ENCODE measurements at places on chromosomes 6 and 20.
A peak's percentile ranks its signal among the peaks of the same experiment; 100 is the strongest.

GRCh38 chr6:45555981-45556771 is 178.4 kb upstream of the SUPT3H start:
- no peak for DNase-seq

GRCh38 chr6:107331409-107332386 is 127.7 kb downstream of the PDSS2 start:
- no peak for DNase-seq

- no peak for DNase-seq
These were observed 55.2 kb downstream of the TIAM2 start for GRCh38 chr6:155050311-155050710.

- DNase-seq, result no peak
These were observed 92.5 kb upstream of the PDE10A start for GRCh38 chr6:165755583-165755982.

GRCh38 chr6:130529569-130530149 is 163.8 kb downstream of the TMEM200A start:
- DNase-seq, result no peak

DNA sequence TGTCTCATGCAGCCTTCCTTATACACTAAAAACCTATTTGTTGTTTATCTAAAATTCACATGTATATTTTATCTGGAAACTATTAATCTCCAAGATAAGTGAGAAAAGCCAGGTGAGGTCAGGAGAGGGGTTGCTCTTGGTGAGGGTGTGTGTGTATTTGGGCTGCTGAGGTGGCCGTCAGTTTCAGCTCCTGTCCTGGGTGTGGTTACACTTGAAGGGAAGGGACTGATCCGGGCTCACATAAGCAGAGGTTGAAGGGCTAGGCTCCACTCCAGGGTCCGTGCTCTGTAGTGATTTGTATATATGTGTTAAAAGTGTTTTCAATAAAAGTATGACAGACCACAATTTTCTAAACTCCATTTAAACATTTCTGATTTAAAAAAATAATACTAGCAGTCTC is 13.5 kb upstream of the SNAI1 start:
- no peak for DNase-seq

- no peak for DNase-seq
These were observed 43.0 kb downstream of the F13A1 start for GRCh38 chr6:6277413-6277812.

GRCh38 chr6:52304983-52305390 is 20.4 kb upstream of the MCM3 start:
- no peak for DNase-seq

DNA sequence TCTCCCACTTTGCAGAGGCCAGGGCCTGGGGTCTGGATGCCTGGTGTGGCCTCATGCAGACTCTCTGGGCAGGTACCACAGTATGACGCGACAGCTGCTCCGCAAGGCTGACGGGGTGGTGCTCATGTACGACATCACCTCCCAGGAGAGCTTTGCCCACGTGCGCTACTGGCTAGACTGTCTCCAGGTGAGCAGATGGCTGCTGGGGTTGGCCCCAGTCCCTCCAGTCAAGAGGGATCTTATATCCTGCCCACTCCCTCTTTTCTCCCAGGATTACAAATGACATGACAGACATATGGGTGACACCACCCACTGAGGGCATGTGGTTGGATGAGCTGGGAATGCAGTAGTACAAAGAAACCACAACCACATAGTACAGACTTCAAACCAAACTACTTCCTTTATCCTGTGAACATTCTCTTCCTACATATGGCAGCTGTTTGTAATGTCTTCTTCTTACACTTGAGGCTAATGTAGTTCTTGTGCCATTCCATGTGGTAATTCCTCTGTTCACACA is 29.9 kb downstream of the RAB44 start:
- no peak for DNase-seq

GRCh38 chr6:159836718-159837490 is 36.8 kb downstream of the PNLDC1 start:
- DNase-seq, result no peak

DNA sequence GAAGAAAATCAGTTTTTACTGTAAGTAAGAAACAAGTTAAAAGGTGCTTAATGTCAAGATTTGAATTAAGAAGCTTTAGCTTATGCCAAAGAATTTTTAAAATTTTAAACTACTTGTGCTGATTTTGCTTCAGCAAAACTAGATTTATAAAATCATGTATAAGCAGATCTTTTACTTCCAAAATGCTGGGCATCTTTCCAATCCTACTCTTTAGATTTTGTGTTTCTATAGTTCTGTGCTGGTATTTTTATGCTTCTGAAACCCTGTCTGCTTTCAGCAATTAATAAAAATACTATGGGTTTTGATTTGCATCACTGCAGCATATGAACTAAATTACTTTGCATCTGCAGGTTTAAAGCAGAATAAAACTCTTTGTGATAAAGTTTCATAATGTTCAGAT is 238.6 kb upstream of the RNF217 start:
- no peak for DNase-seq

- no peak for DNase-seq
These were observed 13.1 kb downstream of the KCNS1 start for GRCh38 chr20:45087814-45088213.

GRCh38 chr20:54267483-54268003 is 59.7 kb downstream of the PFDN4 start:
- no peak for DNase-seq

GRCh38 chr20:56993020-56993559 is 273.4 kb downstream of the BMP7 start:
- DNase-seq, result no peak

GRCh38 chr6:86856937-86857563 is 80.3 kb upstream of the HTR1E start:
- no peak for DNase-seq

DNA sequence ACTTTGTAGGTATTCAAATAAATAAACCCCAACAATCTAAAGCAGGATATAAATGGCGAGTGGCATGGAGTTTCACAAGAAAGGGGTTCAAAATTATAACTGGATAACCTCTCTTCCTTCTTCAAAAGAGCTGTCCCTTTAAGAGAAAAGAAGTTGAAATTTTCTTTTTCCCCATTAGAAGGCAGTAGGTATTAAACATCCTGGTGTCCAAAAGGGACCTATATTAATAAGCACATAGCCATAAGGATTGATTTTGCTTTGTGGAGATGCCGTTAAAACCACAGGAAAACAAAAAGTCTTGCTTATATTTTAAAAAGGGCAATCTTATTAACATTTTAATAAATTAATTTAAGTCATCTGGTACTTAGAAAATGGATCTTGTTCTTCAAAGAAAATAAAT is 76.5 kb downstream of the LYRM4 start:
- no peak for DNase-seq

- no peak for DNase-seq
These were observed at the start of gene KCNK17 for GRCh38 chr6:39314273-39314795. KCNK17 (minus strand) TSS chr6:39314419; CDS start chr6:39314320, 99 bp downstream.

DNA sequence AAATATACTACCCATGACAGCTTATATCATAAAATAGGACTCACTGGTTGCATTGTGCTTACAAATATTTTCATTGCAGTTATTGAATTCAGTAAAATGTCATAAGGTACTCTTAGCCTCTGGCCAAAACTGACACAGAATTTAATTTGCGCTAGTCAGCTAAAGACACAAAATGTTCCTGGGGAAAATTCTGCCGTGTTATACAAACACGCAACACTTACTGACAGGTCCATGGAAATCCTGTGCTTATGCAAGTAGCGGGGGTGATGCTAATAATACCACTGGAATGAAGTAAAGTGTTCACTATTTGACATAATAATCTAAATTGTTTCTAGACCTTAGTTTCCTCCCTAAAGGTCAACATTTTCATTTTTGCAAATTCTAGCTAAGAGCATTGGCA is 354.4 kb upstream of the RSPO3 start:
- DNase-seq, result no peak

DNA sequence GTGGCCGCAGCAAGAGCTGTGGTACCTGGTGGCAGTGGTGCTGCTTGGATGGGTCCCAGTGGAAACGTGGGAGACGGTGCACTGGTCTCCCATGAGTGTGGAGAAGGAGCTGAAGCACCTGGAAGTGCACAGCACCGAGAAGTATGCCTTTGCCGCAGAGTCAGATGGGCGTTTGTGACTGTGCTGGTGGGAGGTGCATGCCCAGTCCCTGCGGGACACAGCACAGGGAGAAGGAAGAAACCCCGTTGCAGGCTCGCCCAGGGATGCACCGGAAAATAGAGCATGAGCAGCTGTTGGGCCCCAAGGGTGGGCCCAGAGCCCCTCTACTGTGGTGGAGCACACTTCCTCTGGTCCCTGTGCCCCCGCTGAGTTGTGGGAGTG is 19.3 kb upstream of the RGS17 start:
- DNase-seq, result no peak

GRCh38 chr20:19996917-19997316 is 20.2 kb upstream of the NAA20 start:
- no peak for DNase-seq

DNA sequence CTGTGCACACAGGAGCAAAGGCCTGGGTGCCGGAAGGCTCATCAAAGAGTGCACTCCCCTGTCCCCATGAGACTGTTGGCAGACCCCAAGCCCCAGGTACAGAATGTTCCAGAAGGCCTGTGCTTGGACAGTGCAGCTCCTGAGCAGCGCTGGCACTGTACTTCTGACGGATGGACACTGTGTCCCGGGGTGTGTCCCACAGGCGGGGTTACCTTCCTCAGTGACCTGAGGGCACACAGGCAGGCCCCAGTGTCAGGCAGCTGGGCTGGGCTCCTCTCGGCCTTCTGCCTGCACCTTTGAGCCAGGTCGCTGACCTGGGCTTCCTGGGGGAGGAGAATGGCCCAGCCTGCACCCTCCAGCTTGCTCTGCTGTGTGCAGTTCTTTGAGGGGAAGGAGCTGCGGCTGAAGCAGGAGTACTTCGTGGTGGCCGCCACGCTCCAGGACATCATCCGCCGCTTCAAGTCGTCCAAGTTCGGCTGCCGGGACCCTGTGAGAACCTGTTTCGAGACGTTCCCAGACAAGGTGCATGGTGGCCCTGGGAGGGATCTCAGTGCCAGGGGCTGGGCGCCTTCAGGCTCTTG is 30.1 kb downstream of the PYGB start:
- DNase-seq, result peak; percentile 49

DNA sequence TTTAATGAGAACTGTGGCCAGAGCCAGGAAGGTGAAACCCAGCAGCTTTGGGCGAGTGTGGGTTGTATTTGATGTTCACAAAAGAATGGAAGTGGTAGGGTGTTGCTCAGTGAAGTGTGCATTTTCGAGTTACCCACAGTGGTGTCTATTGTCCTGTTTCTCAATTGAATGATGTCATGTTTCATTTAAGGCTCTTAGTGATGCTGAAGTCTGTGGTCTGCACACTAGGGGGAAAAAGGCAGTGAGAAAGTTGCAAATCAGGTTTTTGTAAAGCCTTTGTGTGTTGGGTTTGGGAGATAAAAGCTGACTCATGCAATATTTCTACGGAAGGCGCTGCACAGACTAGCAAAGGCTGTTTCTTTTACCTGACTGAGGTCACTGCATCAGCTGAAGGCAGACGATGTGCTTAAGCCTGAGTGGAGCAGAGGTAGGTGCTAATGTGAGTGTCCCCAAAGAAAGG is 121.1 kb downstream of the PLEKHG1 start:
- DNase-seq, result no peak

- DNase-seq, result no peak
These were observed 81.6 kb downstream of the EPB41L2 start for GRCh38 chr6:130981409-130981808.

- DNase-seq, result no peak
These were observed 141.5 kb downstream of the VEGFA start for GRCh38 chr6:43911354-43912115.

- DNase-seq, result no peak
These were observed 87.0 kb upstream of the HMGCLL1 start for GRCh38 chr6:55666037-55666436.

GRCh38 chr20:22583773-22584521 is 425 bp downstream of the FOXA2 start:
- no peak for DNase-seq

DNA sequence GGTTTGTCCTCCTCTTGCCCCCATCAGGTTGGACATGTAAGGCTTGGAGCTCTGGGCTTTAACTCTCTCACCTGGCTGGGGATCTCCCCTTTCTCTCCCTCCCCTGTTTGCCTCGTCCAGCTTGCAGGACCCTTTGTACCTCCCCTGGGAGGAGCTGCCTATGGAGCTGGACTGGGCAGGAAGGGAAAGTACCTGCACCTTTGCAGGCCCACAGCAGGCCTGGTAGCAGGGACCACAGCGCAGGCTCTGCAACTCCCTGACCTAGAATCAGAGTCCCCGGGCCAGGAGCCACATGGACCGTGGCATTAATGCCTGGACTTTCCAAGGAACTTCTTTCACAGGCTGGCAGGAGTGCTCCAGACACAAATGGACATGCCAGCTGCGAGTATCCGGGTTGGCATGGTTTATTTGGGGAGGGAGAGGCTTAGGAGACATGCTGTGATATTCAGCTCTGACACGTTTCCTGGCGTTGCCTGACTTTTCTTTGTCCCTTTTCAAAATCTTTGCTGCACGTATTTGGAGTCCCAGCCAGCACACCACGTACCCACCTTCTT is 268.5 kb upstream of the EXOC2 start:
- no peak for DNase-seq

DNA sequence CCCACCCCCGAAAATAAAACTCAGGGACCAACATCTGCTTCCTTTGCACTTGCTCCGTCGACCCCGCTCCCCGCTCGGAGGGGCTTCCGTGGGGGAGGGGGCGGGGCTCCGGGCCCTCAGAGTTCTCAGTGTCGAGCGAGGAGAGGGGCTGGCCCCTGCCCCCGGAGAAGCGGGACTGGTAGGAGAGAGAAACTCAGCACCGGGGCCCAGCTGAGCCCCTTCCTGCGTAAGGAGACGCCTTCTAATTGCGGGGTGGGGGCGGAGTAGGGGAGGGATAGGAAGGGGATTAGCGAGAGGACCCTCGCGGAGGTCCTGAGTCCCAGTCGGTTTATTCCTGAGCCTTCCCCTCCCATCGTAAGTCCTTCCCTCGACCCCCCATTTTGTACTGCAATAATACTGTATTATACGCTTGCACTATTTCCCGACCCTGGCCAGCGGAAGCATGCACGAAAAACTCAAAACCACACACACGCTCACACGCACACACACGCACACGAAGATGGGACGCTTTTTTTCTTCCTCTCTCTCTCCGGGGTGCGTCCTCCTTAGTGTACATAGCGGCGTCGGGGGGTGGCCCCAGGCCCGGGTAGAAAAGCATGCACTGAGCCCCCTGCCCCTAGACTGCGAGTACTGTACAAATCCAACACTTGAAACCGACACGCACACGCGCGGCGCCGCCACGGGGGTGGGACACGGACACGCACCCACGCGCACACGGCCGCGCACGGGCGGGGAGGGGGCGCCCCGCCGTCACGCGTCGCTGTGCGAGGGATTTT is 22.1 kb upstream of the SLC22A7 start:
- no peak for DNase-seq

DNA sequence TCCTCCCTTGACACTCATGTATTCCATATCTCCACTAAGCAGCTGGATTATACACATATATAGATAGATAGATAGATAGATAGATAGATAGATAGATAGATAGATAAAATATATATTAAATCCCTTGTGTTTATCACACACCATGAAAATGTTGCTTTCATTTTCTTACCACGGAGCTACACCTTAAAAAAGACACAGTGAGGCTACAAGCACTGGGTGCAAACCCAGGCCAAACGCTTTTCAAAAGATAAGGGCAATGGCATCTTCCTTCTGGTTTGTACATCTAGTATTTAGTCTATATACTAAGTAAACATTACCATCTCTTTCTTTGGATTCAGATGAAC is 377.1 kb downstream of the ESR1 start:
- no peak for DNase-seq

GRCh38 chr6:163707387-163708355 is 293.2 kb downstream of the QKI start:
- DNase-seq, result no peak
